NCI-H2029 (cell line): ENCODE measurements at places on chromosomes 2 and 18.
A peak's percentile ranks its signal among the peaks of the same experiment; 100 is the strongest.

- DNase-seq = no peak
Observed at GRCh38 chr2:31137211-31138036, 816 bp downstream of the GALNT14 start.

DNA sequence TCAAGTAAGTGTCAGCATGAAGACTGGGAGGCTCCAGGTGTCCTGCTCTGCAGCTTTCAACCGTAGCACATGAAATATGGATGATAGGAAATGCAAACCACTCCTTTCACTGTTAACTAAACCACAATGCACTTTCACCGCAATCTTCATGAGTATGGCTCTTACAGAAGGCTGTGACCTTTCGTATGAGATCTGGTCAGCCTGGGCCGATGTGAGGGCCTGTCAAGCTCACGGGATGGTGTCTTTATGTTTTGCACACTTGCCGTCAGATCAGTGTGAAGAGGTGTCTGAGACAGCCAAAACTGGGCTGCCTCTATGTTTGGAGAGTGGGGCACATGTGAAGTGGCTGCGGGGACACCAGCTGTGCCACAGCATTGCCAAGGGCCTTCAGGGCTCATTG lies 62.8 kb upstream of the AFF3 start:
- no peak for DNase-seq

- DNase-seq = no peak
Observed at GRCh38 chr18:62499263-62499650, 23.6 kb upstream of the ZCCHC2 start.

GRCh38 chr2:174759381-174760065 lies 4.7 kb downstream of the CHRNA1 start:
- no peak for DNase-seq

DNA sequence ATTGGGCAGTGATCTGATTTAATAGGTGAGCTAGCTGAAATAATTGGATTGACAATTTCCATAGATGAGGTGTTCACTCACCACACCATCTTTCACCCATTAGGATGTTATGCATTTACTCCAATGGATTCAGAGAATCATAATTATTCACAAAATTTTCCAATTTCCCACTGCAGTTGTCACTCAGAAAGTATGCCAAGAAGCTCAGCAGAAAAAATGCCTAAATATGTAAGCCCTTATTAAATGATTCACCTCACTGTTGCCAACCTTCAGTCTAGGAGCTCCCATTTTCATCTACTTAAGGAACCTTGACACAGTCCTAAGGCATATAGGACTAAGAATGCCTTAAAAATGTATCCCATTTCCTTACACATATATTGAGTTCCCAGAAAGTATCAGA lies 94.3 kb downstream of the MBD2 start:
- no peak for DNase-seq

GRCh38 chr2:75480971-75481836 lies 79.5 kb downstream of the EVA1A start:
- peak; percentile 78 for DNase-seq

GRCh38 chr2:168633200-168633599 lies 169.2 kb upstream of the NOSTRIN start:
- DNase-seq = no peak

- DNase-seq = no peak
Observed at GRCh38 chr2:72931280-72931910, 14.1 kb downstream of the EMX1 start.

GRCh38 chr2:97926946-97927345 lies 68.8 kb downstream of the TMEM131 start:
- no peak for DNase-seq
